Stimulated activated CD8-positive, alpha-beta memory T cell treated with anti-CD3 and anti-CD28 coated beads, Interleukin-4, amount 100 ng/mL, for 4 hours (primary cell): ENCODE measurements at places on chromosomes 3 and 15.

GRCh38 chr15:42688301-42688700, 48.6 kb downstream of the CDAN1 start:
- DNase-seq, result no peak

DNA sequence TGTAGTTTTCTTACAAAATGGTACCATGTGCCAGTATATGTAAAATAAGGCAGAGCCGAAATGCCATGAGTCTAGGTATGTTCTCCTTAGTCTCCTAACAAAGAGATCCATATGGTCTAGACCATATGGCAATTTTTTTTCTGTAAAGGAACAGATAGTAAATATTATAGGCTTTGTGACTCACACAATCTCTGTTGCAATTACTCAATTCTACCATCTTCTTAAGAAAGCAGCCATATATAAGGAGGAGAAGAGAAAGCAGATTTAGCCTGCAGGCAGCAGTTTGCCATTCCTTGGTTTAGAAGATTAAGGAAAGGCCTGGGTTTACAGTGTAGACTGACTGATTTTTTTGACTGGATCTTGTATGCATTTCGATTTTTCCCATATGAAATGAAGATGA, 16.3 kb upstream of the BBX start:
- no peak for DNase-seq

GRCh38 chr15:101232677-101233076, 19.2 kb downstream of the CHSY1 start:
- no peak for DNase-seq

DNA sequence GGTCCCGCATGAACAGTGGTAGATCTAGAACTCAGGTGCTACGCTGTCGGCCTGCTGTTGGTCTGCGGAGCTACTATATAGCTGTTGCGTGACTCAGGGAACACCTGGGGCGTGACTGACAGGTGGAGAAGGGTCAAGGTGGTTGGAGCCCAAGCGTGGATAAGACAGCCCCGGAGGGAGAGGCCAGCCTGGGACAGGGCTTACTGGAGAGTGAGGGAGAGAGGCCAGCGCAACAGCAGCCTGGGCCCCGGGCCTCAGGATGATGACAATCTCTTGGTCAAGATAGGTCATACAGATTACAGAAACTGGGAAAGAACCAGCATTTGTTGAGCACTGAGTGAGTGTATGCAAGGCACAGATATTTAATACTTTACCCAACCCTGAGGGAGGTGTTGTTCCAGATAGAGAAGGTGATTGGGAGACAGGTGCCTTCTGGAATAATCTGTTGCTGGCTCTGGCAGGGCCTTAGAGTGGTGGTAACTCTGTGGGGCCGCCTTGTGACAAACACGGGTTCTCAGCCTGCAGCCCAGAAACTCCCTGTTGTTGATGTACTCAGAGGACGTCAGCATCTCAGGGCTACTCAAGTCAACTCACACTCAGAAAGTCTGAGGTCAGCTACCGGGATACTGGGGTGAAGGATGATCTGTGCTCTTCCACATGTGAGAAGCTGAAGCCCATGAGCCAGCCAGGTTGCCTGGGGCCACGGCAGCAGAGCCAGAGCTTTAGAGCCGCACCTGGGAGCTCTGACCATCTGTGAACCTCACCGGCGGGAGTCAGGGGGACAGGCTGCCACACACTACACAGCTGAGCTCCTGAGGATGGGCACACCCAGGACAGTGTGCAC, 265.4 kb upstream of the HES1 start:
- no peak for DNase-seq

DNA sequence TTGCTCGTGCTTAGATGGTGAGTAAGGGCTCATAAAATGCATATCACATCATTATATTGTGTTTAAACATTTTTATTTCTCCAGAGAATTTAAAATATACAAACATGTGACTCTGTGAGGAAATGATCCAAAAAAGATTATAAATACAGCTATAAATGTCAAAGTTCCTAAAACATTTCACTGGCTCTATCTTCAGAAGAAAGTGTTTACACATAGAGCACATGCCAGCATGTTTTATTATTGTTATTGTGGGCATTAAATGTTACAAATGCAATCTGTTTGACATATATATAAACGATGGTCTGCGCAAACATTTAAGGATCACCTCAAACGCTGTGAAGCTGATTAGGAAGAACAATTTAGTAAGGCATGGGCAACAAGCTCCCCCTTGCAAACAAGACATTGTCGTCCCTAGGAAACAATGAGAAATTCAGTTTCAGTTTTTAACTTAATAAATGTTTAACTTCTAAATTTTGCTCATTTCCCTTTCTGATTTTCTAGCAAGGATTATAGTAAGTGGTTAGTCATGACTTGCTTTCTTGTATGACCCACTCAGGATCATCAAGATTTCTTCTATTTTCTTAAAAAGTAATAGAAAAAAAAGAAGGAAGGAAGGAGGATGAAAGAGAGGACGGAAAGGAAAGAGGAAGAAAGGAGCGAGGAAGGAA, 207.5 kb downstream of the SATB1 start:
- no peak for DNase-seq
